Muscle of arm (tissue), 14 donors: ENCODE measurements at places on chromosomes 5 and 9. TPM values are rescaled to one million over a fixed set of nuclear protein-coding genes. Genes with fewer than 3 reads are reported as not detected.

The SLC36A2 gene
- 0.23 TPM for polyA plus RNA-seq

The BTNL9 gene
- 6.2 TPM for polyA plus RNA-seq

- no peak for DNase-seq
Observed at GRCh38 chr9:98571643-98572042, 137.1 kb downstream of the GABBR2 start.

GRCh38 chr9:135924628-135925338 lies 17.4 kb upstream of the CAMSAP1 start:
- no peak for DNase-seq

GRCh38 chr5:31113101-31113500 lies 80.4 kb upstream of the CDH6 start:
- DNase-seq: no peak
